A549 treated with Mapracorat at 1 μM for 4 hours (cell line): ENCODE measurements at places on chromosomes 4 and X. TPM values are rescaled to one million over a fixed set of nuclear protein-coding genes. Genes with fewer than 3 reads are reported as not detected.

Gene CD38
- 9.6 to 16.6 TPM (median 13.3 TPM) in 5 replicates for total RNA-seq

Gene PRICKLE3
- 12.4 to 18.2 TPM (median 17.1 TPM) in 5 replicates for total RNA-seq

Gene TBC1D8B
- 0.81 to 1.3 TPM (median 0.95 TPM) in 5 replicates for total RNA-seq

Gene TECRL
- total RNA-seq = not detected in 5 replicates

Gene NPNT
- 0.34 to 0.57 TPM (median 0.35 TPM) in 5 replicates for total RNA-seq

Gene TRIM75
- not detected in 5 replicates for total RNA-seq

Gene MTNR1A
- total RNA-seq = 0.36 to 1.2 TPM (median 0.58 TPM) in 5 replicates

Gene FAT1
- total RNA-seq = 143 to 198 TPM (median 152 TPM) in 5 replicates

Gene SMIM10
- 0.08 to 0.11 TPM (median 0.09 TPM) in 5 replicates for total RNA-seq

Gene RBM47
- 19.2 to 24.7 TPM (median 23.5 TPM) in 5 replicates for total RNA-seq

Gene SOWAHB
- total RNA-seq = 0.04 to 0.10 TPM (median 0.05 TPM) in 4 of 5 replicates, not detected in the other

Gene LDOC1
- total RNA-seq = 80.5 to 98.8 TPM (median 90.3 TPM) in 5 replicates

Gene SRPK3
- total RNA-seq = 0.36 to 0.48 TPM in 2 of 5 replicates, not detected in the others

Gene FHDC1
- total RNA-seq = 0.64 to 0.88 TPM (median 0.74 TPM) in 5 replicates

Gene TDO2
- total RNA-seq = 0.46 to 1.1 TPM (median 0.66 TPM) in 5 replicates

Gene USP27X
- total RNA-seq = 3.0 to 5.5 TPM (median 4.3 TPM) in 5 replicates

Gene SUPT20HL1
- not detected in 5 replicates for total RNA-seq

Gene PRRG1
- total RNA-seq = 4.0 to 7.0 TPM (median 5.8 TPM) in 5 replicates

Gene CFAP99
- total RNA-seq = 0.08 to 0.22 TPM (median 0.22 TPM) in 3 of 5 replicates, not detected in the others

Gene CXCL9
- total RNA-seq = not detected in 5 replicates

Gene TCEAL7
- total RNA-seq = not detected in 5 replicates

Gene NRK
- total RNA-seq = not detected in 5 replicates

Gene QRFPR
- not detected in 5 replicates for total RNA-seq

Gene ETDA
- total RNA-seq = not detected in 5 replicates

Gene UGT2B11
- total RNA-seq = 0.08 to 0.40 TPM (median 0.09 TPM) in 3 of 5 replicates, not detected in the others

Gene PLAC1
- total RNA-seq = 0.48 to 0.80 TPM (median 0.73 TPM) in 5 replicates

Gene DSPP
- not detected in 5 replicates for total RNA-seq

Gene GPC3
- not detected in 5 replicates for total RNA-seq
